ENCODE measurements at places on chromosomes 3 and 15.
A peak's percentile ranks its signal among the peaks of the same experiment; 100 is the strongest.

DNA sequence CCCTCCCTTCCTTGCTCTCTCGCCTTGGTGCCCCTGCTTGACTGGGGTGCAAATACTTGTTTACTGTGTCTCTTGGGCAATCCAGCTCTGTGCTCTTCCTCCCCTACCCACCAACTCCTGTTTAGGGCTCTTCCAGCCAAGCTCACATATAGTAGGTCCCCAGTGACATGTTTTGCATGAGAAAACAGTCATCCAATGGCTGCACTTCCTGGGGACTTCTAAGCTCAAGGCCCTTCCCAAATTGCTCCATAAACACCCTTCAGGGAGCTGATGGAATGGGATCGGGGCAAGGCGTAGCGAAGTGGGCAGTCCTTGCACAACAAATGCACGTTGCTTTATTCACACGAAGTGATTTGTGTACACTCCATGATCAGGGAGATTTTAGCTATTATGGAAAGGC is 9.4 kb upstream of the COPG1 start:
- DNase-seq = no peak

DNA sequence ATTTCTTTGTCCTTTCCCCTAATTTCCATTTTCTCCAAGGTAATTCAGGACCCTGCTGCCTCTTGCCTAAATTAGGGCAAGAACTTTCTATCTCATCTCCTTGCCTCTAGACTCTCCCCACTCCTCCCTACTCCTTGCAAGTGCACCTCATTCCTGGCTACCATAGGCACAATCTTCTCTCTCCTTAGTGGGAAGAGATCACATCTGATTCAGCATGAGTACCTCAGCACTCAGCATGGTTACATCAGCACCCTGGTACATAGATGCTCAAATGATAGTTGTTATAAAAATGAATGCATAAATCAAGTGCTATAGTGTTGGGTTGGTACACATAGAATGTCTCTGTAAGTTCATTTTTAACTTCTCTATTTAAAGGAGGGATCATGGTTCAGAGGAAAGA is 313.4 kb upstream of the RASGRP1 start:
- DNase-seq = no peak

GRCh38 chr3:46854555-46854991 is 8.7 kb downstream of the MYL3 start:
- no peak for DNase-seq

DNA sequence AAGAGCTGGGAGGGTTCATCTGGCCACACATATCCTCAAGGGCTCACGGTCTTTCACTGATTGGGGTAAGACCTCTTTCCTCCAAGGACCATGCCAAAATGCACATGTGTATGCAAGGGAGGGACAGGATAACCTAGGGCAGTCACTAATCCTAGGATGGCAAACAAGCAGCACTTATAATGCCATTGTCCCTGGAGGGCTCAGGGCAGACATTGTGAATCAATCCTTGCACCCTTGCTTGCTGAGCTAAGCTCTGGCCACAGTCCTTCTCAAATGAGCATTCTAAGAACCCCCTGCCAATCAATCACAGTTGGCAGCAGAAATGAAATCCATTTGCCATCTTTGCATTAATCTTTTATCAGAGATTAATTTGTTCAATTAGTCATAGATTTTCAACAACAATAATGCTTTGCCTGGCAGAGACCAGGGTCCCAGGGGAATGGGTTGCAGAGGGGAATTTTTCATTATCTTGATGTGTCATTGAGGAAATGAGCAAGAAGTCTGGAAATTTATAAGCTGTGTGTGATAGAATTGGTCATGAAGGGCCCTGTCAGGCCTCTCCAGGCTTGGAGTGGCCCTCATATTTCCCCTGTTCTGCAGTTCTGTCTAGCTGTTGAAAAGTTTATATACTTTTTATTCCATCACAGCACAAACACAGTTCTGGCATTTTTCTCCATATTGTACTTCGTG is 57.2 kb upstream of the KY start:
- DNase-seq = no peak

DNA sequence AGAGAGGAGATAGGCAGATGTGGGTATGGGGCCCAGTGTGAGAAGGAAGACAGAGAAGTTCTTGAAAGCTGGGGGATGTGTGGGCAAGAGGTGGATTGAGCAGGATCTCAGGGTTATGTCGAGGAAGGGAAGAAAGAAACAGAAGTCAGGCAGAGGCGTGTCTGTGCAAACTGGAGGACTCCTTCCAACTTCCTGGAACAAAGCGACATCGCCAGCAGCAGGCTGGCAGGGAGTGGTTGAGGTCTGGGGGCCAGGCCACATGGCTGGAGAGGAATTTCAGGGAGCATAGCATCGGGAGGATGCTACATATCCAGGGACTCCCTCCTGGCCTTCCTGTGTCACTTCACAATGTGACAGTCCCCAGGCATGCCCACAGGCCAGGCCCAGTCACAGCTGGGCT is 42.9 kb upstream of the MYZAP start:
- no peak for DNase-seq

- no peak for DNase-seq
Measured at GRCh38 chr15:80785811-80786354, 6.7 kb downstream of the CEMIP start.

DNA sequence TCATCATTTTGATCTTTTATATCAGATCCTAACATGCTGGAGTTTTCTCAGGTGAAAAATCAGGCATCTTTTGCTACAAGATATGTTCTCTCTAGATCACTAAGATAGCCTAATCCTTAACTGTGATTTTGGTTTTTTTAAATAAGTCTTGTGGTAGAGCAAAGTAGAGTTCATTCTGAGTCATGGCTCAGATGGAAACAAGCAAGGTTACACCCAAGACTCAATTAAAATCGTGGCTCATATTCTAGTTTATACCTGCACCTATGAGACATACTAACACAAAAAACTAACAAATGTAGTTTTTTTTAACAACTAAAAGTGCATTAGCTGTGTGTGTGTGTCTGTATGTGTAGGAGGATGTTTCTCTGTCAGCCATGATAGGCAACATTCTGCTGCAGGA is 428.2 kb downstream of the NLGN1 start:
- no peak for DNase-seq

- DNase-seq = no peak
Measured at GRCh38 chr15:75167588-75168350, 33.9 kb upstream of the C15orf39 start.

- DNase-seq = peak; percentile 71
Measured at GRCh38 chr3:127628788-127629466, at the start of gene PODXL2. TSS of gene PODXL2 (plus strand) at chr3:127629185. CDS start at chr3:127629220, 35 bp downstream.

- DNase-seq = peak; percentile 43
Measured at GRCh38 chr3:54065586-54065985, 56.8 kb upstream of the CACNA2D3 start.

DNA sequence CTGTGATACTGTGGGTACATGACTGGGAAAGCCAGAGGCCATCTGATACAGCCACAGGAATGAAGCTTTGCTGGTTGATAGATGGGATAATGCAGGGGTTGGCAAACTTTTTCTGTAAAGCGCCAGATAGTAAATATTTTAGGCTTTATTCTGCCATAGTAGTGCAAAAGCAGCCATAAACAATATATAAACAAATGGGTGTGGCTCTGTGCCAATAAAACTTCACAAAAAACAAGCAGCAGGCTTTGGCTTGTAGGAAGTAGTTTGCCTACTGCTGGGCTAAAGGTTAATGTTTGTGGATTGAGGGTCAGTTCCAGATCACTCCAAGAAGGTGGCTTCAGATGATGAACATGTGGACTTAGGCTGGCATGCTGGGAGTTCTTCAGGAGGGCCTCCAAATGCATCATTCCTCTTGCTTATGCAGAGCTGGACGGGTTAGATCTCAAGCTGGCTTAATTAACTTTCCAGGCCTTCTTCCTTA is 305.7 kb downstream of the RPLP1 start:
- no peak for DNase-seq

- DNase-seq = peak; percentile 11
Measured at GRCh38 chr15:91887921-91888373, 34.4 kb downstream of the SLCO3A1 start.

DNA sequence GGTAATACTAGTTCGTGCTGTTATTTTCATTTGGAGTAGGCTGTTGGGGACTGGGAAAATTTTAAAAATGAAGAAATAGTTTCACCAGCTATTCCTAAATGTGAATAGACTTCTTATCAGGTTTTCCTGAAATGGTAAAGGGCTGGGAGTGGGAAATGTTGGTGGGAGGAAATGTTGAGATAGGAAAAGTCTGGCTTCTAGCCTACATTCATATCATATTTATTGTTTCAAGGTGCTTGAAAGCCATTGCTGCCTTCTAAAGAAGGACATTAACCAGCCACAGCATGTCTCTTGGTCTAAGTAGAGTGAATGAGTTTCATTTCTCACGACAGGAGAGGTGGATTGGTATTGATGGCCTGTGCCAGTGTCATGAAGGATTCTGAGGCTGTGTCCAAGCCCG is 197.1 kb upstream of the BHLHE40 start:
- no peak for DNase-seq

- DNase-seq = no peak
Measured at GRCh38 chr3:186594591-186595113, 18.2 kb upstream of the AHSG start.

GRCh38 chr3:140472306-140473020 is 205.4 kb upstream of the TRIM42 start:
- no peak for DNase-seq

DNA sequence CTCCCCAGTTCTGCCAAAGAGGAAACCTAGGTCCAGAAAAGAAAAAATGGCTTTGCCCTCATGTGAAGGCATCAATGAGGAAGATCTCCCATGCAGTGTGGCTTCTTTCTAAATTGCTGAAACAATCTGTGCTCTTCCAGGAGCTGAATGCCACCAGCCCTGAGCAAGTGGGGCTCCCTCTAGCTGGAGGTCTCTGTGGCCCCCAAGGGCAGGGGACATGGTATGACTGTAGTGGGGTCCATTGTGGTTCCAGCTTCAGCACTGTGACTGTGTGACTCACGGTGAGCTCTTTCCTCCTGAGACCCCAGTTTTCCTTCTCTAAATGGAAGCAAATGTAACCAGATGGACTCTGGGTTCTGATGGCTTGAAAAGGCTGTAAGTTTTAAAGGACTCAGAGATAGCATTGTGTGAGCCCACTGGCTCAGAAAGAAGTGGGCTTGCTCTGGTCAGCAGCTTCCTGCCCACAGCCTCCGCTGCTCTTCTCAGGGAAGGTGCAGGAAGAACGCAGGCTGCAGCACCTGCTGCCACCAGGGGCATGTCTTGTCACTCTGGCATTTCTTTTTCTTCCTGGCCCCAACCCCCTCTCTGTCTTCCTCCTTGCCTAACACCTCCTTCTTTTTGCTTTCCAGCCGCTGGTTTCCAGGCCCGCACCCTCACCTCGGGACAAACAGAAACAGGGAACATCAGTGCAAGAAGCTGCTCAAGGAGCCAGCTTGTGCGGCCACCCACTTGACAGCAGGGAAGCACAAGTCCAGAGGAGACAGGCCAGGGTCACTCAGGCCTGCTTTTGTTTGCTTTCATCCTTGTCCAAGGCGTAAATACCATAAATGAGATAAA is 5.8 kb upstream of the CXCR6 start:
- no peak for DNase-seq

DNA sequence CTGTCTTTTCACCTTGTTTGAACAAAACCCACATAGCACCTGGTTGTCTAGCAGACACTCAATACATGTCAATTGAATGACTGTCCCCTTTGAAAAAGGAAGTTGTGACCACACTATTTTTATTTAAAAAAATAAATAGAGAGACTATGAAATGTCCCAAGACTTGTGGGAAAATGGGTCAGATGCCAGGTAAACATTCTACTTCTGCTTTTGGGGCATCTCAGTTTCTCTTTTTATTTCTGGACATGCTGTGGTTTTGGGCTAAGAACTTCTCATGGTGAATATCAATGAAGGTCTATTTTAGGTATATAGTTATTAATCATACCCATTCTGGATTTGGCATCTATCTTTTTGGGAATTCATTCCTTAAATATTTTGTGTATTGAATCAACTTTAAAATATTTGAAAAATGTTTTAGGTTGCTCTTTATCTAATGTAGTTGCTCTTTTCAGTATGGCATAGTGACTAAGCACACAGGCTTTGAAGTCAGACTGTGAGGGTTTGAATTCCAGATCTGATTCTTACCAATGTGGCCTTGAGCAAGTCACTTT is 4.4 kb downstream of the TMEM45A start:
- no peak for DNase-seq

- DNase-seq = peak; percentile 44
Measured at GRCh38 chr15:73284090-73284716, 84.6 kb downstream of the HCN4 start.

- peak; percentile 49 for DNase-seq
Measured at GRCh38 chr3:141279077-141279967, 47.7 kb downstream of the PXYLP1 start.

DNA sequence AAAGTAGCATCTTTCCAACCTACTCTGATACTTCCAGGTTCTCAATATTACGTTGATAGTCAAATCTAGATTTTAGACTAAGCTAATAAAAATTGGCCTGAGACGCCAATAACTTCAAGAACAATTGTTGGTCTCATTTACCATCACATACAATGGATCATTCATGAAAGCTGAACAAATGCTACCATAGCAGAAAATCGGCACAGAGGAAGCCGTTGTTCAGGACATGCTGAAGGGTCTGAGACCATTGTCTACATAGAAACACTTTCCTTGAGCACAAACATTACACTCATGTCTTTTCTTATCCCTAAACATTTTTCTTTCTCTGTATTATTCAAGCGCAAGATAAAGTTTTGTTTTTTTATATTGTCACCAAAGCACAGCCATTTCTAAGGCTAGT is 37.2 kb upstream of the FHIT start:
- DNase-seq = no peak

DNA sequence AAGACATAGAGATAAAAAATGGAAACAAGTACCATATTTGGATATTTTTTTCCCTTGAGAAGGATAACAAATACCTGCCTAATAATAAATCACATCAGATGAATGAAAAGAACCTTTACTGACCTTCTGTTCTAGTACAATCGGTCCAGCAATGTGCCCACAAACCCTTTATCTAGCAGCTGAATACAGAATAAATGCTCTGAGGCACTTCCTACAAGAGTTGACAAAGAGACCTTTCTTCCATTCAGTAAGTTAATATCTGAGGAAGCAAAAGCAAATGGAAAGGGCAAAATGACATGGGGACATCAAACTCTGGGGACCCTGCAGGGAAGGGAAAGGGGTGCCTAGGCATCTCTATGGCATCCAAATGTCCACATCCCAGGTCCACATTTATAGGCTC is 115.8 kb downstream of the NEK10 start:
- no peak for DNase-seq

- DNase-seq = peak; percentile 11
Measured at GRCh38 chr3:32709346-32709745, 24.4 kb downstream of the CNOT10 start.

GRCh38 chr3:52106951-52107611 is 47.1 kb downstream of the POC1A start:
- no peak for DNase-seq

- DNase-seq = no peak
Measured at GRCh38 chr15:78984041-78984440, 39.2 kb upstream of the CTSH start.

DNA sequence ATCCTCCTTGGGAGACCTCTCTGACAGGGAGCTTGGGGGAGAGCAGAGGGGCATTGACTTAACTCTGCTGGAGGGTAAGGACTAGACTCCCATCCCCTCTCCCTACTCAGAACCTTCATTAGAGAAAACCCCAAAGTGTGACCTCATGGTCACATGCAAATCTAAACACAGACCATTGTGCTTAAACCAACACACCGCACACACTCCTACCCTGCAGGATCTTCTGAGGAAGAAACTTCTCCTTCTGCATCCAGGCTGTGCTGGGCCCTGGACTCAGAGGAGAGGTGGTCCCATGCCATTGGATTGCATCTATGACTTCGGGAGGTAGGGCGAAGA is 805 bp upstream of the PARP16 start:
- peak; percentile 17 for DNase-seq

Measured in tongue (tissue), 3 donors.